ENCODE measurements at places on chromosomes 12 and 14. TPM values are rescaled to one million over a fixed set of nuclear protein-coding genes. Genes with fewer than 3 reads are reported as not detected.

Gene TEX22
- 3.1 TPM for total RNA-seq

Gene MVK
- total RNA-seq: 13.0 TPM

Gene HOXC5
- total RNA-seq: not detected

Gene KCNH3
- total RNA-seq: 0.35 TPM

Gene SALL2
- 22.7 TPM for total RNA-seq

Gene ABCB9
- total RNA-seq: 13.4 TPM

DNA sequence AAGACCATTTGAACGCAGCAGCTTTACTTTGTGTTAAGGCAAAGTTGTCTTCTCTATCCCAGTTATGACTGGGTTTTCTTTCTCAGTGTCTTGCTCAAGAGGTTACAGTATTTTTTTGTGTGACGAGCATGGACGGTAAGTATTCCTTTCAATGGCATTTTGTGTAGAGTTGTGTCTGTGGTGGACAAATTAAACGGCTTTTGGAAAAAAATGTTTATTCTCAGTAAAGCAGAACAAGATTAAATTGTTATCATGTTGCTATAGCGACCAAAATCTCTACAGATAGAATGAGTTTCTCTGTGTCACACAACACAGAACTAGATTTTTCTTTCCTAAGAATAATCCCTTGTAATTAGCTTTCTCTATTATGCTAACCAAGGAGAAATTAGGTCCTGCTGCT, 417.1 kb downstream of the AEBP2 start:
- H3K4me3 ChIP-seq: no peak overlapping the region
- H3K36me3 ChIP-seq: peaks cover 7% of the 10 kb centered on the region
- no peaks in the 10 kb centered on the region for H3K27me3 ChIP-seq
- no peak overlapping the region for H3K27ac ChIP-seq
- peaks cover 30% of the 10 kb centered on the region for H3K4me1 ChIP-seq
- DNase-seq: no peak

DNA sequence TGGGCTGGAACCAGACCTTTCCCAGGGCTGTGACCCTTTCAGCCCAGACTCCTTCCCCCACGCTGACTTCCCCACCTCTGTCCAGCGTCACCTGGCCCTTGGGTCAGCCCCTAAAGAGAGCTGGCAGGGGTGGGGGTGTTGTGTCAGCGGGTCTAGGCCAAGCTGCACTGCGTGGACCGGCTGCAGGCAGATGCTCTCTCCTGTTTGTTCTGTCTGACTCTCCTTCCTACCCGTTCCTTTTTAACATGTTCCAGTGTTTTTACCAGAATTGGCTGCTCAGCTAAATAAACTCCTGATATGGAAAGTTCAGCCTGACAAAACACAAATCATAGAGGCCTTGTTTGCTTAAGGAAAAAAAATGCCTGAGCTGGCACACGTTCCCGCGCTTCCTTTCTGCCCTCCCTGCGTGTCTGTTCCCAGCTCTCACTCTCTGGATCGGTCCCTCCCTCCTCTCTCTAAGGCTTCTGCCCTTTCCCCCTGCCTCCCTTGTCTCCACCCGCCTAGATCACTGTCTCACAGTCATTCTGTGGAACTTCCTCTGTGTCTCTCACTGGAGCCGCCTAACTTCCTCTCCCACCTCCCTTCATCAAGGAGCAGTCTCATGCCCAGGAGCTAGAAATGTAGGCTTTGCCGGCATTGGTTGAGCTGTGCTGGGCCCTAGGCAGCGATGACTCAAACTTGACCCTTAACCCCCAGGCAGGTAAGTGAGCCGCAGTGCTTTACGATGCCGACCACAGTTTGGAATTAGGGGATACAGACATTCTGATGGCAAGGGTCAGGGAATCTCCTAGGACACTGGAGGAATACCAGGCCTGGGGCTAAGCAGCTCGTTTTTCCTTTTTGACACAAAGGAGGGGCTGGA, 15.5 kb upstream of the MLXIP start:
- H3K36me3 ChIP-seq: peaks cover 10% of the 10 kb centered on the region
- no peaks in the 10 kb centered on the region for H3K27me3 ChIP-seq
- no peak for DNase-seq
- peak overlapping the region; percentile 61 for H3K4me3 ChIP-seq
- H3K4me1 ChIP-seq: peaks cover 46% of the 10 kb centered on the region

- H3K4me3 ChIP-seq: no peak overlapping the region
- no peaks in the 10 kb centered on the region for H3K27me3 ChIP-seq
- H3K36me3 ChIP-seq: no peaks in the 10 kb centered on the region
- no peak for DNase-seq
- H3K27ac ChIP-seq: no peak overlapping the region
Observed at GRCh38 chr14:93059260-93059659, 56.5 kb downstream of the ITPK1 start.

- DNase-seq: no peak
- H3K27ac ChIP-seq: peak overlapping the region; percentile 74
- no peaks in the 10 kb centered on the region for H3K27me3 ChIP-seq
Observed at GRCh38 chr12:56389412-56389811, 26.8 kb upstream of the APOF start.

DNA sequence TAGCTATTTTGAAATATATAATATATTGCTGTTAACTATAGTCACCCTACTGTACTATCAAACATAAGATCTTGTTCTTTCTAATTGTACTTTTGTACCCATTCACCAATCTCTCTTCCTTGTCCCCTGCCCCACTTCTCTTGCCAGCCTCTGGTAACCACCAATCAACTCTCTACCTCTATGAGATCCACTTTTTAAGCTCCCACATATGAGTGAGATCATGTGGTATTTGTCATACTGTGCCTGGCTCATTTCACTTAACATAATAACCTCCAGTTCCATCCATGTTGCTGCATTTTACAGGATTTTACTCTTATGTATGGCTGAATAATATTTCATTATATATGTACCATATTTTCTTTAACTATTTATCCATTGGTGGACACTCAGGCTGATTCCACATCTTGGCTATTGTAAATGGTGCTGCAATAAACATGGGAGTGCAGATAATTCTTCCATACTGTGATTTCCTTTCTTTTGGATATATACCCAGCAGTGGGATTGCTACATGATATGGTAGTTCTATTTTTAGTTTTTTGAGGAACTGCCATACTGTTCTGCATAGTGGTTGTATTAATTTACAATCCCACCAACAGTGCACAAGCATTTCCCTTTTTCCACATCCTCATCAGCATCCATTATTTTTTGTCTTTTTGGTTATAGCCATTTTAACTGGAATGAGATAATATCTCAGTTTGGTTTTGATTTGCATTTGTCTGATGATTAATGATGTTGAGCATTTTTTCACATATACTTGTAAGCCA, 33.5 kb upstream of the SPIC start:
- H3K4me3 ChIP-seq: no peak overlapping the region
- no peak overlapping the region for H3K27ac ChIP-seq
- no peaks in the 10 kb centered on the region for H3K4me1 ChIP-seq
- H3K36me3 ChIP-seq: no peaks in the 10 kb centered on the region
- H3K27me3 ChIP-seq: no peaks in the 10 kb centered on the region

- no peak overlapping the region for H3K4me3 ChIP-seq
- DNase-seq: no peak
- H3K4me1 ChIP-seq: peaks cover 37% of the 10 kb centered on the region
- H3K36me3 ChIP-seq: peaks cover 17% of the 10 kb centered on the region
- H3K27me3 ChIP-seq: no peaks in the 10 kb centered on the region
- H3K27ac ChIP-seq: no peak overlapping the region
Observed at GRCh38 chr12:42085594-42085993, 59.1 kb downstream of the GXYLT1 start.
